ENCODE measurements at places on chromosomes 1 and 21.

GRCh38 chr1:206716870-206717673 lies 32.4 kb downstream of the MAPKAPK2 start:
- no peak for DNase-seq

GRCh38 chr1:229340496-229340895 lies 2.4 kb downstream of the CCSAP start:
- no peak for DNase-seq

DNA sequence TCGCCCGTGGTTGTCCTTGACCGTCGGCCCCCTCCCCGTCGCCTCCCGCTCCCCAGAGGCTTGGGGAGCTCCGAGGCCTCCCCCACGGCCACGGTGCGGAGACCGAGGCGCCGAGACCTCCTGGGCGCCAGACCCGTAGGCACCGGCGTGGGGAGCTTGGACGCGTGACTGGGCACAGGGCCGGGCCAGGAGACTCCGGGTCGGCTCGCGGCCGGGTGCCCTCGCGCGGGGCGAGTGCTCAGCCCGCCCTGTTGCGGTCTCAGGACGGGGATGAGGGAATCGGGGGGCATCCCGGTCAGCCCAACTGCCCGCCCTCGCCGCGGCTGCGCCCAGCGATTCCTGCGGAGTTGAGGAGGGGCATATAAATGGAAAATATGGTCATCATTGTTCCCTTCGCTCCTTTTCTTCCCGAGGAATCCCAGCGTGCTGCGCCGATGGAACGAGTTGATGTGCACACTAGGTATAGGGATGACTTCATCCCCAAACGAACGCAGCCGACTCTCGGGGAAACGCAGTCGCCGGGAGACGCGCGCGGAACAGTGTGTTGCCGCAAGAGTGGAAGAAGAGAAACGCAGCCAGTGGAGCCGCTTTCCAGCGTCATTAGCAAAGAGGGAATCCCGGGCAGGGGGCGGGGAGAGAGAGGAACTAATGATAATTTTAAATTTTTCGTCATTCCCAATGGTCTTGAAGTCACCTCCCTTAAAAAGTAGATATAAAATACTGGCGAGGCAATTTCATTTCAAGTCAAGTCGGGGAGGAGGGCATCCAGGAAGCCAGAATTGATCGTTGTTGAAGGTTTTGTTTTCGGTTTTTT lies 747 bp upstream of the ENAH start:
- peak; percentile 95 for DNase-seq

DNA sequence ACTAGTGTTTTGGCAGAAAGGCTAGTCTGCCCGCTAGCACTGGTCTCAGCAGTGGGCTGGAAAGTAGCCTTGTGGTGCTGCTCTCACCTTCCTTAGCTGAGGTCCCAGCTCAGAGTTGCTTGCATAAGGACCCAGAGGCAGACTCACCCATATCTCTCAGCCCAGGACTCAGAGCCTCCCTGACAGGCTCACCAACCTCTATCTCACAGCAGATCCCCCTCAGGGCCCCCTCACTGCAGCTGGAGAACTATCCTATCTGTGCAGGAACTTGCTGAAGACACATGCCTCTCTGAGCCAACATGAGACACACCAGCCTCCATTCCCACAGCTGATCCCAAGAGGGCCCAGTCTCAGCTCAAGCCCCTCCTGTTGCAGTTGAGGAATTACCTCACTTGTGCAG lies 82.6 kb downstream of the IARS2 start:
- no peak for DNase-seq

GRCh38 chr1:28032281-28032680 lies 56.1 kb downstream of the EYA3 start:
- DNase-seq, result no peak

- DNase-seq, result no peak
Observed at GRCh38 chr1:212484701-212485570, 52.2 kb downstream of the NENF start.

DNA sequence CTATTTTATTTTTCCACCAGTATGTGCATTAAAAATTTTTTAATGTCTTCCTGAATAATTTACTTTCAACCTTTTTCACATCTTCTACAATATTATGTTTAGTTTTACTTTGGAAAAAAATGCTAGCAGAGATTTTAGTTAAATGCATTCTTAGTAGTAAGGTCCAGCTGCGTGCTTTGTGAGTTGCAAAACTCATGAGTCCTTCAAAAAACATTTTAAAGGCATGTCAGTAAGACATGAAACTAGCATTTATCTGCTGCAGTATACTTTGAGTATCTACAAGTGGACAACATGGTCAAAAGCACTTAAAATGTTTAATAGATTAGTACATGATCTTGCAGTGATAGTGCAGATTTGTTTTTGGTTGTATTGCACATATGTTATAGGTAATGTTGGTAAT lies 139.0 kb downstream of the HS2ST1 start:
- DNase-seq, result no peak

DNA sequence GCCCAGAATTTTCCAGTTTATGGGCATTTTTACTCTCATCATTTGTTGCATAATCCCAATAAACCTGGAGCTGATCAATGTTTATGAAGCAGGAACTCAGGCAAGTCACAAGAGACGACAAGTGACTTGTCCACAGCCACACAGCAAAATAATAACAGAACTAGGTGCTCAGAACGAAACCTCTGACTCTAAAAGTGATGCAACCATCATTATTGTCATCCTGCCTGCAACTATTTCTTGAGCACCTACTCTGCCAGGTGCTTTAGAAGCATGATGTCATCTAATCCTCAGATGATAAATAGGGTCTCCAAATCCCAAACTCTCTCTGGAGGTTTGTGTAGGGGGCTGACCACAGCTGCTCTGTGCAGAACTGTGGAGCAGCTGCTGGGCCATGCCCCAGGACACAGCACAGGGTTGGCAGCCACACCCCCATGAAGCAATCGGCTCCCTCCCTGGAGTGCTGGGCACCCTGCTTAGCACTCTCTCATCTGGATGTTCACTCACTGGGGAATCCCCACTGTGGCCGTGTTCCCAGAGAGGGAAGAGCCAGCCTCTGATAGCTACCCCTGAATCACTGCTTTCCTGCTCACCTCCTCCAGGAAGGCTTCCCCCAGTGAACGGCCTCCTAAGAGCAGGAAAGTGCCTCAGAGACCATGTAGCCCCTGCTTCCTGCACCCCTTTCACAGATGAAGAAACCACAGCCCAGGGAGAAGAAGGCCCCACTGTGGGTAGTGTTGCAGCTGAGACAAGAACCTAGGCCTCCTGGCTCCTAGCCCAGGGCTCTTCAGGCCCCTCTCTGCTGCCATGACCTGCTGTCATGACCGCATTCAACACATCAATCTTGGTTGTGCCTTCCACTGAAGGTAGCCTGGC lies 2.1 kb downstream of the TTC22 start:
- DNase-seq, result no peak

- DNase-seq, result no peak
Observed at GRCh38 chr1:8396786-8397406, 79.0 kb downstream of the SLC45A1 start.

DNA sequence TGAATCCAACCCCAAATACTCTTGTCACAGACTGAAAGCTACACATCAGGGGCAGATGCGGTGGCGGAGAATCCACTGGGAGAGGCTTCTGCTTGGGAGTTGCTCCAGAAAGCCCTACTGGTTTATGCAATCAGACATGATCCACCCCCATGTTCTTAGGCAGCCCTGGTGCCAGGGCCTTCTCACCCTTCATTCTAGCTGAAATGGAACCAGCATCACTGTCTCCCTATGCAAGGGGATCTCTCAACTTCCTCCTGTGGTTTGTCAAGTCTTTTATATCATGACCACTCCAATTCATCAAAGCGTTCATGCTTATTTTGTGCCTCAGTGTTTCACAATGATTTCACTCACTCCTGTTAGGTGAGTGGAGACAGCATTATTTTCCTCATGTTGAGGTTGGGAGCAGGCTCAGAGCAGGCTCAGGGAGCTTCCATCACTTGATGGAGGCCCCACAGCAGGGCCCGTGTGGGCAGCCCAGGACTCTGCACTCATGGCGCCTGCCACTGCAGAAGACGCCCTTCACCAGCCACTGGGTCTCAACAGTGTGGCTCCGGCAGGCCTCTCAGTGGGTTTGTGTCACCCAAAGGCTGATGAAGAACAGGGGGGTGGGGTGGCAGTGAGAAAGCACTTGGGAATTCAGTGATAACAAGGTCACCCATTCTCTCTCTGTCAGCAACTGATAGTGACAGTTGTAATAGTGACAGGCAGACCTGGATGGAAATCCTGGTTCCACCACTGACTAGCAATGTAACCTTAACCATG lies 67.1 kb downstream of the CD58 start:
- DNase-seq, result no peak

DNA sequence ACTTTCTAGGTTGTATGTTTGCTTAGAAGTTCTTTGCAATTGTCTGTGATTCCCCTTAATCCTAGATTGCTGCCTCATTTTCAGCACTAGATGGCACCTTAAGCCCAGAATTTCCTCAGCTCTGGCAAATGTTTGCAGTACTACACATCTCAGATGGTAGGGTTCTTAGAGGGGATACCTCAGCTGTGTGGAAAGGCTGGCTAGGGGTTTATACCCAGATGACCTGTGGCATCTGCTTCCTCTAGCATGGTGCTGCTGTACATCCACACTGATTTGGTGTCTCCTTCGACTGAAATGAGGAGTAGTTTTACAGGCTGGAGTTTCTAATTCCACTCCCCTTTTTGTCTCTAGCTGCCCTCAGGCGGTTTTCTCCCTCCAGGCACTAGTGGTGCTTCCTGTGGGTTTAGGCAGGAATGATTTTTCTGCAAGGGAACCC lies 23.5 kb downstream of the ASB17 start:
- peak; percentile 2 for DNase-seq

DNA sequence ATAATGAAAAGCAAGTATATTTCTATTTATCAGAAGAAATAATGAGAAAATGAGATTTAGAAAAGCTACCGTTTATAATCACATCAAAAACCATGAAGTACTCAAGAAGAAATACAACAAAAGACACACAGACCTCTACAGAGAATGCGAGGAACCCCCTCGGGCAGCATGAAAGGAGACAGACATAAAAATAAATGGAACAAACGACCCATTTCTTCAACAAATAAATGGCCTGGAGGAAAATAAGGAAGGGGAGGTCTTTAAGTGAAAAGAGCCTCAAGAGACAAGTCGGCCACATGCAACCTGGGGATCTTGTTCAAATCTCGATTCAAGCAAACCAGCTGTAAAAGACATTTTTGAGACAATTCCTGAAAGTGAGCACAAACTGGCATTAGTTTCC lies 6.0 kb downstream of the CFAP74 start:
- no peak for DNase-seq

- no peak for DNase-seq
Observed at GRCh38 chr21:31571879-31572278, 87.6 kb upstream of the SOD1 start.

All from posterior cingulate gyrus (tissue), 11 donors.